Ovary (tissue), 10 donors: ENCODE measurements at places on chromosomes 7 and 10. TPM values are rescaled to one million over a fixed set of nuclear protein-coding genes. Genes with fewer than 3 reads are reported as not detected.

DNA sequence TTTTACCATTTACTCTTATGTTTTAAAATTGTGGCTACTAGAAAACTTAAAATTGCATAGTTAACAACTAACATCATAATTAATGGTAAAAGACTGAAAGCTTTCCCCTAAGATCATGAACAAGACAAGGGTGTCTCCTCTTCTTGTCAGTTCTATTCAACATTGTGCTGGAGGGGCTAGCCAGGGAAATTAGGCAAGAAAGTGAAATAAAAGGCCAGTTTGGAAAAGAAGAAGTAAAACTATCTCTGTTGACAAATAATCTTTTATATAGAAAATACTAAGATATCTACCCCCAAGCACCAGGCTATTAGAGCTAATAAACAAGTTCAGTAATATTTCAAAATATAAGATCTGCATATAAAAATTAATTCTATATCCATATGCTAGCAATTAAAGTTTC, 46.9 kb upstream of the MXI1 start:
- no peaks in the 10 kb centered on the region for H3K36me3 ChIP-seq
- no peaks in the 10 kb centered on the region for H3K27me3 ChIP-seq
- no peak overlapping the region for H3K4me3 ChIP-seq

DNA sequence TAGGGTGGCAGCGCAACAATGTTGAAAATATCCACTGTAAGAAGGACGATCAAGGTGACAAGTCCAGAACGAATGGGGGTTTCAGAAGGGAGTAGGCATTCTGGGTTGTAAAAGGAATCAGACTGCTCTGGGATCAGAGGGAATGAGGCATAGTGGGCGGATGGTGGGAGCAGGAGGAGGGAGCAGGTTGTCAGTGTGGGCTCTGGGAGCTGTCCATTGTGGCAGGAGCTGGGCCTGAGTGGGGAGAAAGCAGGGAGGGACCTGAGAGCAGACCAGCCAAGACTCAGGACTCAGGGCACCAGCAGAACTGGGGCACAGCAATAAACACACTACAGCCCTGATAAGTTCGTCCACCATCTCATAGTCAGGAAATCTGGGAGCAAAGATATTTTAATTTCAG, 292.6 kb upstream of the MKI67 start:
- no peaks in the 10 kb centered on the region for H3K27me3 ChIP-seq
- no peaks in the 10 kb centered on the region for H3K4me1 ChIP-seq
- DNase-seq, result no peak

Gene FAM237B
- not detected for total RNA-seq

Gene NOC3L
- 14.5 TPM for total RNA-seq

DNA sequence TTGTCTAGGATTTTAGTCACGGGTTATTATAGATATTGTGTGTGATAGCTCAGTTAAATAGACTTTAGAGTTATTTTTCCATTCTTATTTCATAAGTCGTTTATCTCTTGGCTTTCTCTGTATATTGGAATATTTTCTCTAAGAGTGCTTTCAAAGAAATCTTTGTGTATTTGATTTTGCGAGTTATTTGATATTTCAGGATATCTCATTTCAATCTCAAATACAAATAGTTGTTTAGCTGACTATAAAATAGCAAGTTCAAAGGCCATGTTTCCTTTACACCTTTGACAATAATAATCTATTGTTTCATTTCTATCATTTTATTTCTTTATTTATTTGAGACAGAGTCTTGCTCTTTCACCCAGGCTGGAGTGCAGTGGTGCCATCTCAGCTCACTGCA, 55.9 kb downstream of the STK31 start:
- no peaks in the 10 kb centered on the region for H3K4me1 ChIP-seq
- H3K36me3 ChIP-seq, result no peaks in the 10 kb centered on the region
- H3K27ac ChIP-seq, result no peak overlapping the region
- H3K27me3 ChIP-seq, result no peaks in the 10 kb centered on the region
- no peak for DNase-seq
- no peak overlapping the region for H3K4me3 ChIP-seq

Gene FFAR4
- not detected for total RNA-seq

- H3K36me3 ChIP-seq, result no peaks in the 10 kb centered on the region
- H3K4me1 ChIP-seq, result peaks cover 39% of the 10 kb centered on the region
- DNase-seq, result peak; percentile 68
- H3K4me3 ChIP-seq, result no peak overlapping the region
- no peaks in the 10 kb centered on the region for H3K27me3 ChIP-seq
Observed at GRCh38 chr10:49080071-49080470, 35.3 kb downstream of the VSTM4 start.

Gene ALDH18A1
- total RNA-seq, result 45.6 TPM

- H3K27me3 ChIP-seq, result no peaks in the 10 kb centered on the region
- H3K27ac ChIP-seq, result no peak overlapping the region
- H3K4me3 ChIP-seq, result no peak overlapping the region
- no peaks in the 10 kb centered on the region for H3K4me1 ChIP-seq
- DNase-seq, result no peak
Observed at GRCh38 chr7:28919510-28919909, 38.6 kb downstream of the TRIL start.

DNA sequence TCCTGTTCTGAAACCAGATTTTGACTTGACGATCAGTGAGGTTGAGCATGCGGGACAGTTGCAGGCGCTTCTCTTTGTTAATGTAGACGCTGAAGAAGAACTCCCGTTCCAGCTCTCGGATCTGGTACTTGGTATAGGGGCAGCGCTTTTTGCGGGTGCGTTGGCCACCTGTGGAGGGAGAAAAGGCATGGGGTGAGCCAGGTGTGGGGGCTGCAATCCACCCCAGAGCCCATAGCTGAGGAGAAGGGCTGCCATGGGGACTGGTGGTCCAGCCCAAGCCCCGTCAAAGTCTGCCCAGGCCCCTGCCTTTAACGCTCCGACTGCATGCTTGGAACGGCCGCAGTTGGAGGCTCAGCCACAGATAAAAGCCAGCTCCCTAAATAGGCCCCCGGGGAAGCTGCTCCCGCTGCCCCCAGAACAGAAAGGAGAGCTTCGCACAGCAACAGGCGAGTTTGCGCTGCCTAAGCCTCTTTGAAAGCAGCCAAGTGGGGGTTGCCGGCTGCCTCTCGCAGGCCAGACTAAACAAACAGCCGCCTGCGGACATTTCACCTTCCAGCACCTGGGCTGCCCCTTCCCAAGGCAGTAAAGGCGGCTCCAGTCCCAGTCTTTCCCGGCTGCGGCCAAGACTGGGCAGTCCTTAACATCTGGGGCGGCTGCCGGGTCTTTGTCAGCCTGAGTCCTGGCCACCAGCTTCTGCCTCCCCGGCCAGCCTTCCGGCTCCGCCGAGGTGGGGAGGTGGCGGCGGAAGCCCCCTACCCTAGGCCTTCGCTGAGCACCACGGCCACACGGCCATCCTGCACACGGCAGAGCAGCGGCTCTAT, 2.0 kb downstream of the HOXA11 start:
- no peak overlapping the region for H3K27ac ChIP-seq
- peak overlapping the region; percentile 46 for H3K4me3 ChIP-seq
- H3K4me1 ChIP-seq, result peaks cover 2% of the 10 kb centered on the region

Gene KIAA1549
- total RNA-seq, result 3.3 TPM

Gene C7orf25
- total RNA-seq, result 7.5 TPM

Gene TWIST1
- total RNA-seq, result 8.2 TPM

GRCh38 chr7:78326876-78327275, 528.3 kb downstream of the PHTF2 start:
- DNase-seq, result no peak
- H3K4me3 ChIP-seq, result no peak overlapping the region
- H3K4me1 ChIP-seq, result no peaks in the 10 kb centered on the region
- no peaks in the 10 kb centered on the region for H3K36me3 ChIP-seq
- no peaks in the 10 kb centered on the region for H3K27me3 ChIP-seq

DNA sequence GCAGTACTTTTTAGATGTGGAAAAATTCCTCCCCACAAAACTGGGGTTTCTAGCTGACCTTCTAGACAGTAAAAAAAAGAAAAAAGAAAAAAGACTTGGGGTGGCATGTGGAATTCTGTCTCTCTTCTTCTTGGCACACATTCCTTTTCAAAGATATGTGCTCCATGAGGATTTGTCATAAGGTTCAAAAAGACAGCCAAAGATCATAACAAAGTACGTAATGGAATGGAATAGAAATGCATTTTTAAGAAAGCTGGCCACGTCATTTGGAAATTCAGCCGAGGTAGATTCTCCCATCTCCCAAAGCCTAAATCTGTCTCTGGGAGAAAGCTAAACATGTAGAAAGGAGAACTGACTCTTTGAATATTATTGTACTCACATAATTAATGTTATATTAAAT, 381.3 kb upstream of the NFE2L3 start:
- no peaks in the 10 kb centered on the region for H3K36me3 ChIP-seq
- H3K4me3 ChIP-seq, result no peak overlapping the region

DNA sequence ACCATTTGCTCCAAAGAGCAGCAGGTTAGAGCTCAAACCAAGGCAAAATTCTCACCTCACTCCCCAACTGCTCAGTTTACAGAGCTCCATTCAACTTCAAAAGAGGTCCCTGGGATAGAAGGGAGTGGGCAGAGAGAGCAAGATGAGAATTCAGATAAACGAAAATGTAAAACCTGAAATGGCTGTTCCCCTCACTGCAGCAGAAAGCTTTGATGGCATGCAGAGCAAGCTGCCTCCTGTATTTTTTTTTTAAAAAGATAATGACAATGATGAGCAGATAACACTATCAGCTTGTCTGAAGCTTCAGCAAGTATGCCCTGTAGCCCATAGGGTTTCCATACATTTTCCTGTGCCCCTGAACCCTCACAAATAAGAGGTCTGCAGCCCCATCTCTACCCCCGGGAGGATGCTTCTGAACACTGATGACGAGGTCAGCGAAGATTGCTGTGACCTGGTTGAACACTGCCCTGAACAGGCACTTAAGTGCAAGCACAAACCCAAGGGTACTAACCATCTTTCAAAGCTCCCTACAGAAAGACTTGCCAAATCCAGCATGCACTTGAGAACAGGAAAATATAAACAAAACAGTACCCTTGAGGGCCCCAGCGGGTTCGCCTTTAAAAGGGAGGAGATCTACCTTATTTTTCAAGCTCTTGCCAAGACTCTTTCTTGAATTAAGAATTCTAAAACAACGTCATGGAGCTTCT, 81.3 kb downstream of the GLI3 start:
- peaks cover 12% of the 10 kb centered on the region for H3K4me1 ChIP-seq
- no peaks in the 10 kb centered on the region for H3K27me3 ChIP-seq
- no peak overlapping the region for H3K4me3 ChIP-seq
- no peak for DNase-seq
- no peaks in the 10 kb centered on the region for H3K36me3 ChIP-seq
- no peak overlapping the region for H3K27ac ChIP-seq

Gene SFXN3
- 47.0 TPM for total RNA-seq

GRCh38 chr10:119268871-119269506, 61.6 kb downstream of the GRK5 start:
- DNase-seq, result no peak
- H3K36me3 ChIP-seq, result no peaks in the 10 kb centered on the region
- H3K27ac ChIP-seq, result no peak overlapping the region

Gene SPDYE6
- total RNA-seq, result not detected

Gene ARMC10
- total RNA-seq, result 44.7 TPM

Gene PLA2G12B
- total RNA-seq, result not detected

Gene LRRC18
- total RNA-seq, result not detected
